ENCODE measurements at places on chromosomes 5 and 9.

GRCh38 chr9:93243112-93243511, 59.2 kb downstream of the WNK2 start:
- DNase-seq = no peak

- no peak for DNase-seq
Measured at GRCh38 chr9:6581253-6581652, 64.3 kb downstream of the GLDC start.

- DNase-seq = no peak
Measured at GRCh38 chr9:111736714-111737113, 58.0 kb downstream of the SHOC1 start.

DNA sequence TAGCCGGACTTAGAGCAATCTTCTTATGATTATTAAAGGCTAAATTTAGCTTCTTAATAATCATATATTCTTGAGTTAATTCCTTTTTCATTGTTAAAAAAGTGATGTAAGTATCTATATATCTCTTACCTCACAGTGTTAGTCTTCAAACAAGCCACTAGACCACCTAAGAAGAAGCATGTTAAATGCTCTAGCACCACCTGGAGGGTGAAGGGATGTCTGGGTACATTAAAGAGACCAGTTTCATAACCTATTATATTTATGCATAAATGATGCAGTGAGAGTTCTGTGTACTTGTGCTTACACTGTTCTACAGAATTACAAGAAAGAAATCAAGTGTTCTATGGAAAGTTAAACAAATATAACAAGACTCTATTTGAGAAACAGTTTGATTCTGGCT, 55.9 kb upstream of the SLCO6A1 start:
- no peak for DNase-seq

GRCh38 chr9:4937446-4937845, 47.6 kb upstream of the JAK2 start:
- DNase-seq = no peak

GRCh38 chr9:99348289-99348688, 126.2 kb downstream of the SEC61B start:
- no peak for DNase-seq

DNA sequence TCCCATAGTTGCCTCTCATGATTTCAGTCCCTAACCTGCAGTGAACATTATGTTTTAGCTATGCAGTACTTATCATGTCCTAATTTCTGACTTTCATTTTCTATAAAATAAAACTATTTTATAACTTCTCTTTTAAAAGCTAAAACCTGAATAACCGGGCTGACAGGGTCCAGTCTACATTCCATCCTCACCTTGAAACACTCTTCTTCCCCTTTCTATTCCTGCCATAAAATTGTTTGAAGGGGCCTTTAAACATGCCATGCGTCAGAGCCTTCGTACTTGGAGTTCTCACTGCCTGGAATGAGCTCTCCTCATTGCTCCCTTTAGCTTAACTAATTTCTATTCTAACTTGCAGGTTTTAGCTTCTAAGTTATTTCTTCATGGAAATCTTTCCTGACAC, 143.0 kb upstream of the PRLR start:
- DNase-seq = no peak

GRCh38 chr5:39631958-39632357, 207.2 kb upstream of the DAB2 start:
- no peak for DNase-seq

DNA sequence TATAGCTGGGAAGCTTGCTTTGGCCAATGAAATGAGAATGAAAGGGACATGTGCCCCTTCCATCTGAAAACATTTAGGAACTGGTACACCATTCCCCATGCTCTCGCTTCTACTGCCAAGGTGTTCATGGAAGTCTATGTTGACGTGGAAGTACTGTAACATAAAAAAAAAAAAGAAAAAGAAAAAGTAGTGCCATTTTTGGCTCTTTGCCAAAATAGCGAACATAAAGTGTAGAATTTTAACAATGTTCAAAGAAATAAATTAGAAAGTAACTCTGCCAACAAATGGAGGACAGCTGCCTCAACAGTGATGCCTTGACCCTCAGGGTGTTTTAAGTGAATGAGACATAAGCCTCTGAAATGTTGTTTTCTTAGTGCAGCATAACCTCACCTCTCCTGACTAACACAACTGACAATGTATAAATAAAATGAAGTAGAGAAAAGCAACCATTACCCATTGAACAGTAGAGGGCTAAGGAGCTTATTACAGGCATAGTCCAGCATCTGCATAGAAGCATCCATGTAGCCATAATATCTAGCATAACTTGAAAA, 536.6 kb downstream of the DTWD2 start:
- no peak for DNase-seq

DNA sequence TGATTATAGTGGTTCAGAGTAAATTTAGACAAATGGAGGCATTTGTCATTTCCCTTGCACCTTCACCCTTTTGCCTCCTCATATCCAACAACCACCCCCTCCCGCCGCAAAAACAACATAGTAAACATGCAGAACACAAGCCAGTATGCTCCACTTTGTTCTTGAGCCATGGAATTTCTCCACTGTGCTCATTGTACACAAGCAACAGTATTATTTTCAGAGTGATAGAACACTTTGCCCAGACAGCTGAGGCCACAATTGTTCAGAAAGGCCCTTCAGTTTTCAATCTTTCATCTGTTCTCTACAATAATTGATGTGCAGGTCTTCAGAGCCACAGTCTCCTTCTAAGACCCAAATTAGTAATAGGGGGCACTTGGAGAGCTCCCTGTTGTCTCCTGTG, 272.8 kb upstream of the SLC30A5 start:
- DNase-seq = no peak

GRCh38 chr9:34072868-34073590, 24.3 kb upstream of the UBAP2 start:
- no peak for DNase-seq

DNA sequence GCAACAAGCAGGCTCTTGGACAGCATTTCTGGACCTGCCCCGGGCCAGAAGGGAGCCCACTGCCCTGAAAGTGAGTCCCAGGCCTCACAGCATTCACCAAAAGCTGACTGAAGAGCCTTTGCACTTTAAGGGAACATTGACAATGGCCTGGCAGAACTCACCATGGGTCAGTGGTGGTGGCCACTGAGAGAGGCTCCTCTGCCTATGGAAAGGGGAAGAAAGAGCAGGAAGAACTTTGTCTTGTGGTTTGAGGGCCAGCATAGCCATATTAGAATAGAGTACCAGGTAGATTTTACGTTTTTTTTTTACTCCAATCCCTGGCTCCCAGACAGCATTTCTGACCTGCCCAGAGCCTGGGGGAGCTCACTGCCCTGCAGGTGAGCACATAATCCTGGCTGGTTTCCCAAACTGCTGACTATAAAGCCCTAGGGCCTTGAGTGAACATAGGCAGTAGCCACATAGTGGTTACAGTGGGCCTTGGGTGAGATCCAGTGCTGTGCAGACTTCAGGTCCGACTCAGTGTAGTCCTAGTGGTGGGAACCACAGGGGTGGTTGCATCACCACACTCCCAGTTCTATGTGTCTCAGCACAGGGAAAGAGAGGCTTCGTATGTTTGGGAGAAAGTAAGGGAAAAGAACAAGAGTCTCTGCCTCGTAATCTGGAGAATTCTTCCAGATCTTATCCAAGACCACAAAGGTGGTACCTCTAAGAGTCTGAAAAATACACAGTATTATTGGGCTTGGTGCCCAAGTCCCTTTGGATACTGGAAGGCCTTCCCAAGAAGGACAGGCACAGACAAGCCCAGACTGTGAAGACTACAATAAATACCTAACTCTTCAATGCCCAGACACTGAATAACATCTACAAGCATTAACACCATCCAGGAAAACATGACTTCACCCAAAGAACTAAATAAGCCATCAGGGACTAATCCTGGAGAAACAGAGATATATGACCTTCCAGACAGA, 89.5 kb downstream of the TSSK1B start:
- DNase-seq = no peak

DNA sequence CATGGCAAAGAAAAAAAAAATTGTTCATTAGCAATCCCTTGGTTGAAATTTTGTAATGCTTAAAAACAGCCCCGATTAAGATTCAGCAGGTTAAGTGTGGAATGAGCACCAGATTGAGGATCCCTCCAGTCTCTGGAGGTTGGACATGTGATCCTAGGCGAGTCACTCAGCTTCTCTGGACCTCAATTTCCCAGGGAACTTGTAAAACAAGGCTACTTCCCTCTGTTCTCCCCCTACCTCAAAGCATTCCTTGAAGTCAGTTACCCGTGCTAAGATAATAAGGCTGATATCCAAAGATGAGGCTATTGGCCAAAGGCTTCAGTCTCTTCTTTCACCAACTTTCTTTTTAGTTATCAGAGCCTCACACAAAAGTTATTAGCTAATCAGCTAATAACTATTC, 2.9 kb downstream of the KLHL3 start:
- no peak for DNase-seq

DNA sequence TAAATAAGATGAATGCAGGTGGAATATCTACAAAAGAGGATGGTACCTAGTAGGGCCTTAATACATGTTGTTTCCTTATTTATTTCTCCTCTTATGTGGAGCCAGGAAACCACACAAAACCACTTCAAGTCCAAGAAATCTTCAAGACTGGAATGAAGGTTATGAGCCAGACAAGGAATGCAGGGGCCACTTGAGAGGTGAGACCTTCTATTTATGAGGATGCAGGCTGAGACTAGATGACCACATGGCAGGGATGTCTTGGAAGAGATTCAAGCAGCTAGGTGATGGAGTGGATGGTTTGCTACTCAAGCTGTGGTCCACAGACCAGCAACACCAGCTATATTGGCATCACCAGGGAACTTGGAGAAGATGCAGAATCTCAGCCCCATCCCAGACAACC, 92.2 kb downstream of the TNC start:
- DNase-seq = no peak

DNA sequence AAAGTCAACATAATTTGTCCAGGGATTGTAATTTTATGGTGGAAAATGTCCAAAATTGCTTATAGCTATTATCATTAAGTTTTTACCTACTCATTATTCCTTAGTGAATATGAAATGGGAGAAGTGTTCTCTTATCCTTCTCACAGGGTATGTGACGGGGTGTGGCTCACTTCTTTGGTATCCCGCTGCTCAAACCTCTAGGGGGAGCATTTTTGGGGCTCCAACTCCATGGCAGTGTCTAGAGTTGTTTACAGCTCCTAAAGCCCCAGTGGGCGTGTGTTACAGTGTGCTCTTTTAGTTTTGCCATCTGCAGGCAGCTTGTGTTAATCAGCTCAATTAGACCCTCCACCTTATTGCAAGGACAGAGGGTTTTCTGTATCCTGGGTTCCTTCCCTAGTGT, 89.4 kb downstream of the CDKN2A start:
- no peak for DNase-seq

DNA sequence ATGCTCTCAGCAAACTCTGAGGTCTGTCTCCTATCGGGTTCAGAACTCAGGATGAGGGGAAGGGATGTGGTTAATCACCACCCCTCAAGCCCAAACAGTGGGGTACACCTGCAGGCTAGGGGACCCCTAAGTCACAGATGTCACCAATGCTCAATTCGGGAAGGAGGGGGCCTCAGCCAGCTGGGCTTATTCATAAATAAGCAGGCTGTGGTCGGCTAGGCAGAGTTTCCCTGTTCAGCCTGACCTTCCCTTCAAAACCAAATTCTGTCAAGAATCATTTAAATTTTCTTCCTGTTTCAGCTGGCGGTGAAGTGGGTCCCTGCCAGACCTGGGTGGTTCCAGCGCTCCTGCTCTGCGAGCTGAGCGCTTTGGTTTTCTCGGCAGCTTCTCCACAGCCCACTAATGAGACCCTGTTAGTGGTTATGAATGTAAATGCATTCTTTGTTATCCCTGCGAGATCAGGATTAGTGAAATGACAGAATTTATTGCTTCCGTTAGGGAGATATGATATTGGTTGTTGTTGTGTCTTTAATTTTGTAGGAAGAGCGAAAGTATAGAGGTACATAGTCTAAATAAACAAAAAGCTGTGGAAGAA, 68.3 kb downstream of the AK8 start:
- DNase-seq = no peak

GRCh38 chr9:7237473-7238246, 479.9 kb downstream of the KDM4C start:
- no peak for DNase-seq

DNA sequence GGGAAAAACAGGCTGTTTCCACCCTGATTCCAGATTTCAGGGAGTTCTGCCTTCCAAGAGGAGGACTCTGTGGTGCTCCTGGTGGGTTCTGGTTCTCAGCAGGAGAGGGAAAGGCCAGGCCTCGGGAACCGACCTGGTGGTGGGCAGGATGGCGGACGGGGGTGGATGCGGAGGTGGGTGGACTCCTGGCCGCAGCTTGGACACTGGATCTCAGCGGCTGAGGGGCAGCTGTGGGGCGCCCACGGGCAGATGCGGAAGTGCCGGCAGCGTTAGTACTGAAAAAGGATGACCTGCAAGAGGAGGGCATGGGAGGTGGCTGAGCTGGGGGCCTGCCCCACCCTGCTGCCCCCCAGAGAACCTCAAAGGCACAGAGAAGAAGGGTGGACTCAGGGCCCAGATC, 24.3 kb downstream of the LHX6 start:
- no peak for DNase-seq

- no peak for DNase-seq
Measured at GRCh38 chr5:139382807-139383206, 290 bp downstream of the SLC23A1 start.

- DNase-seq = peak; percentile 63
Measured at GRCh38 chr5:38467353-38468040, 88.9 kb downstream of the LIFR start.

DNA sequence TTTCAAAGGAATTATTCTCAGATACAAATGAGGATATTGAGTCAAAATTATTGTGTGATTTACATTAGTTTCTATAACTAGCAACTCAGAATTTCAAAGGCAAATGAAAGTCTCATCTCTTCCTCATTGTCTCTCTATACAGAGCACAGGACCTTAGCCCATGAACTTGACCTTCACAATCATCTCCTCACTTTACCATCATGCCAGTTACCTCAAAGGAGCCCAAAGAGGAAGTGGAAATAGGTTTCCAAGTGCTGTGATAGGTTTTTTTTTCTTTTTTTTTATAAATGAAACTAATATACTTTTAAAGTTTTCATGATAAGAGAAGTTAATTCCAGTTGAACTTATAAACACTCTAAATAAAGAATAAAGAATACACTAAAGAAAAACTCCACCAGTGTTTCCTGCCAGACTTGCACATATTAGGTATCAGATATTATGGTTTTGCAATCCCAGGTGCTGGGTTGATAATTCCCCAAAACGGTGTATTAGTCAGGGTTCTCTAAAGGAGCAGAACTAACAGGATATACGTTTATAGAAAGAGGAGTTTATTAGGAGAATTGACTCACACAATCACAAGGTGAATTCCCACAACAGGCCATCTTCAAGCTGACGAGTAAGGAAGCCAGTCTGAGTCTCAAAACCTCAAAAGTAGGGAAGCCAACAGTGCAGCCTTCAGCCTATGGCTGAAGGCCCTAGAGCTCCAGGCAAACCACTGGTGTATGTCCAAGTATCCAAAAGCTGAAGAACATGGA, 50.1 kb upstream of the ADAMTS16 start:
- DNase-seq = no peak

GRCh38 chr5:152185547-152186245, 219.4 kb downstream of the NMUR2 start:
- peak; percentile 57 for DNase-seq
